NCI-H2107 (cell line): ENCODE measurements at places on chromosomes 5 and 9.

DNA sequence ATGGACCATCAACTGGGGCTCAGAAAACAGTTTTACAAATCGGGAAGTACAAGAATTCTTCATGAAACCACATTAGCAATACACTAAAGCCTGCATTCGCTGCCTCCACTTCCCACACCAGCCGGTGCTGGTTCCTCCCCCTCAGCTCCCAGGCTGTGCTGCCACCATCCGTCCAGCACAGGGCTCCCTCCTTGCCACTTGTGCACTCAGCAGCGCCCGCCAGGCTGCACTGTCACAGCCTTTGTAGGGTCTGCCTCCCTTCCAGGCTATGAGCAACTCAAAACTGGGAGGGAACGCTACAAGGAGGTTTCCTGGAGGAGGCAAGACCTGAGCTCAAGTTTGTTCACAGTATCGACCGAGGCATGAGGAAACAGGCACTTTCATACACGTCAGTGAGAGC, 7.7 kb downstream of the MAPK9 start:
- no peak for DNase-seq

- no peak for DNase-seq
Measured at GRCh38 chr5:124515497-124516245, 230.8 kb downstream of the ZNF608 start.

DNA sequence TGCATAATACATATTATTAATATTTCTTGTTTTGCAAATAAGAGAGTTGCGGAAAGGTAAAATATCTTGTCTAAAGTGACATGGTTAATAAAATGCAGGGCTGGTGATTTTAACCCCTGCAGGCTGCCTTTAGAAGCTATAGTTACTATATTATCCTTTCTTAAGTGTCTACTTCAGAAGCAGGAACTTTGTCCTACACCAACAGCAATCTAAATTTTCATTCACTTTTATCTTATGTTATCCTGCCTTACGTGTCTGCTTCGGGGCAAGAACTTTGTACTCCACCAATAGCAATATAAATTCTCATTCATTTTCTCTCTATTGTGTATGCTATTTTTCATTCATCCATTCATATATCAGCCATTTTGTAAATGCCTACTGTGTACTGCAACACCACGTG, 719.5 kb downstream of the TLR4 start:
- no peak for DNase-seq

DNA sequence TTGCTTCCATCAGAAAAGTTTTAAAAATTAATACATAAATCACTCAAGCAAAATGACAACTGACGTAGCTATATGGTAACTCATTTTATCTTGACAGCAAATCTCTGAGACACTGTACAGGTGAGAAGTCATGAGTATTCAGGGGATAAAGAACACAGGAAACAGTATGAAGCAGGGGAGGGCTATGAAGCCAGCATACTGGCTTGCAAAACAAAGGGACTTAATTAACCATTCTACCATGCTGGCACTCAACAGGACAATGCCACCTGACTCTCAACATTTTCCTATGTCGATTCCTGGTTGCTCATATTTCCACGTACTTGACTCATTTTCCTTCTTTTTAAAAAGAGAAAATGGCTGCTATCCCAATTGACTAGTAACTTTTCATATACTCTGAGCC, 151.4 kb upstream of the RETREG1 start:
- DNase-seq: no peak

DNA sequence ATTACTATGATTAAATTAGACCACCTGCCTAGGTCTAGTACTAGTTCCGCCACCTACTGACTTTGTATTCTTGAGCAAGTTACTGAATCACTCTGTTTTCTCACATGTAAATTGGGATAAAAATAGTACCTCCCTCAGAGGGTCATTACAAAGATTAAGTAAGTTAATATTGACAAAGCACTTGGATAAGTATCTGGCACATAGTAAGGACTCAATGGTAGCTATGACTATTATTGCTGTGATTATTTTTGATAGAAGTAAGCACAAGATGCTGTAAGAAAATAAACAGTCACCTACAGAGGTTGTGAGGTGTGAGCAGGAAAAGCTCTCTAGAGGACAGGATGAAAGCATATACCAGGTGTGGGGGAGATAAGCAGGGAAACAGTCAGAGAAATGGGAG, 173.1 kb upstream of the PAPPA start:
- no peak for DNase-seq

- no peak for DNase-seq
Measured at GRCh38 chr9:71506821-71507220, 261.5 kb downstream of the CEMIP2 start.

DNA sequence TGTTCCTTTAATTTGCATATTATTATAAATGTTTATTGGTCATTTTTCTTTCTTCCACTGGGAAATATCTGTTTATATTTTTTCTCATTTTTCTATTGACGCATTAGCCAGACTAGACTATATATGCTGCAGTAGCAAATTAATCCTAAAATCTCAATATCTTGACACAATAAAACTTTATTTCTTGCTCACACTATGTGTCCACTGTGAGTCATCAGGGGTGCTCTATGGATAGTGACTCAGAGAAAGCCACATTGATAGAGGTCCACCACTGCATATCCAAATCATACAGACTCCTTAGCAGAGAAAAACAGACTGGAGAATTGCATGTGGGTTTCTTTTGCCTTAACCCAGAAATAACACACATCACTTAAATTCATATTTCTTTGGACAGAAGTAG, 20.8 kb downstream of the OR1L3 start:
- DNase-seq: no peak
